NCI-H524 (cell line): ENCODE measurements at places on chromosomes 6 and 20.

GRCh38 chr20:43194137-43194536, 4.4 kb upstream of the PTPRT start:
- peak; percentile 90 for DNase-seq

DNA sequence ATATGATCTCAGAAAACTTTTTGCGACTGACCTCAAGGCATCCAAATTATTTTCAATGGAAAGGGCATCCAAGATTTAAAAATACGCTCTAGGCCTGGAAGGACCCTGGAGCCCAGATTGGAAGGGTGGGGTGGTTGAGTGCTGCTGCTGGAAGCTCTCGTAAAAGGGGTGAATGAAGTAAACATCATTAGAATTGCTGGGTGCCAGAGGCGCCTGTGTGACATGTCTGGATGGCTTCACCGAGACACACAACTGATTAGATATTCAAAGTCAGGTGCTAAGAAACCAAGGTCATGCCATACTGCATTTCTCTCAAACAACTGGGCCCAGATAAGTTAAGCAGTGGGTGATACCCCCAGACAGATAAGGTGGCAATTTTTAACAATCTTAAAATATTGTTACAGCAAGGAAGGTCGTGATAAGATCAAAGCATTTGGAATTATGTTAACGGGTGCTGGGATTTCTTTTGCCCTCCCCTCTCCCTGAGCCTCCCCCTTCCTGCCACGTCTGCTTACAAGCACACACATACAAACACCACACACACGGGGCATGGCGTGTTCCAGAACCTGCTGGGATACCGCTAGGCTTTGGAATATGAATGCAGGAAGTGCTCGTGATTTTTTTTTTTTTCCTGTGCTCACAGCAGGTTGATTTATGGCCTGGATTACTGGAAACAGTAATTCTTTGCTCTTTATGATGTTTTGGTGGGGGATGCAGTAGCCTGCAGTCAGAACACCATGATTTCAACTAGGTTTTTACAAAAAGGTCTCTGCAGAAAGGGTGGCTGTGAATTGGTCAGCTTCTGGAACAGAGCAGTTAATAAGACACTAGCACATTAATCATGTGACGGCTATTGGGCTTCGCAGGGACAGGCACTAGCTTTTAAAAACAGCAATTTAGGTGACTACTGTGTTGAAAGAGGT, 551.2 kb downstream of the QKI start:
- DNase-seq, result no peak

- DNase-seq, result peak; percentile 84
Observed at GRCh38 chr6:158232316-158233213, 64.4 kb downstream of the GTF2H5 start.

DNA sequence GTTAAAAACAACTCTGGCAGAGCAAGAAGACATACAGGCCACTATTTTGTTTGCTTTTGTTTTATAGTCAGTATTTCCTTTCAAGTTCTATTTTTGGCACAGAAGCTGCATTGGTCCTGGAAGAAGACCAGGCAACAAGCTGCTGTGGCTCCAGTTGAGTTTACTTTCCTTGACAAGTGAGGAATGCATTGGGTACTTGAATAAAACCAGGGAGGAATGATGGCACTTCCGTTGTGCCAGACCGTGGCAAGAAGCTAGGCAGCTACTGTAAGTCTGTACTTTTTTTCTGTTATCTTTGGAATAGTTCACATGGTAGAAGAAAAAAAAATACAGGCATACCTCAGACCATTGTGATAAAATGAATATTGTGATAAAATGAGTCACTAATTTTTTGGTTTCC, 66.3 kb downstream of the NCOA3 start:
- DNase-seq, result no peak

DNA sequence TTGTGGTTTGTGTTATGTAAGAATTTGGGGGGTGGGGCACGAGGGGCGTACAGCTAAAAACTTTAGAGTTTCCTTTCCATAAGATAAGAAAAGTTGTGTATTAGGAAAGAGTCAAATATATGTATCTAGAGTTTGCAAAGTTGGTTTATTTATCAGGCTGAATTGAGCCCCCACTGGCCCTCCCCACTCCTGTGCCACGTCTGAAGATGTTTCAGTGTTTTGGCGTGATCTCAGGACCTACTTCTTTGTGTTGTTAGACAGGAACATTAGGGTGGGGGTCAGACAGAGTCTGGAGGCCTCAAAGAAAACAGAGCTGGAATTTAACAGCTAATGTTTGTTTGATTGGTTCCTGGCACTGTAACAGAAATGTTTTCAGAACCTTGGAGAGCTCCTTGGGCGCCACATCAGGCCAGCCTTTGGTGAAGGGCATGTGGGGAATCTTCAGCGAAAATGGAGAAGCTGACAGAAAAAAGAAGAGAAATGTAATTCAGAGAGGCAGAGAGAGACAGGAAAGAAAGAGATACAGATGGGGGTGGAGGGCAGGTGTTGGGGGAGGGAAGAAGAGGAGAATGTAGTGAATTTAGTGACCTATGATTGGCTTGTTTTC, 674 bp downstream of the NRSN1 start:
- no peak for DNase-seq

DNA sequence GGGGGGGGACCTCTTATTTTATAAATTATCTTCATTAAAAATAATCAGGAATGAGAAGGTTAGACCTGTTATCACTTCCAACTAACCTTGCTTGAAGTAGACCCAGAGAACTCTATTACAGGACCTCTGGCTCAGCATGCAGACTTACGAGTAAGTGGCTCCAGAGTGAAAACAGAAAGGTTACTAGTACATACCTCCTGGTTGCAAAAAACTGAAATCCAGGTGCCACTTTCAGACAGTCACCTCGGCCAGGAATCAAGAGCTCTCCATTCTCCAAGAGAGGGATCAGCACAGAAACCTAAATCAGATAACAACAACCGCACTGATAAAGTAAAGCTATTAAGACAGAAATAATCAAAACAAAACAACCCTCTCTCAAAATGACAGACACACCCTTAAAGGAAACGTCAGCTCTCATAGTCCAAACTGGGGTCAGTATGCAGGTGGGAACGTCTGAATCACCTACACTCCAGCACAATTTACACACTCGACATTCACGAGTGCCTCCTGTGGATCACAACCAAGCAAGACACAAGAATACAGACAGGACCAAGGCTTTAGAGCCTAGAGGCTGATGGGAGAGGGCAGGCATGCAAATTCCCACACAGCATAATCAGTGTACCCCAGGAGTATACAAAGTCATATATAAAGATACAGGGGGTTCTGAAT, 31.8 kb downstream of the MDN1 start:
- no peak for DNase-seq

GRCh38 chr6:134398453-134398852, 80.5 kb upstream of the SGK1 start:
- DNase-seq, result no peak

DNA sequence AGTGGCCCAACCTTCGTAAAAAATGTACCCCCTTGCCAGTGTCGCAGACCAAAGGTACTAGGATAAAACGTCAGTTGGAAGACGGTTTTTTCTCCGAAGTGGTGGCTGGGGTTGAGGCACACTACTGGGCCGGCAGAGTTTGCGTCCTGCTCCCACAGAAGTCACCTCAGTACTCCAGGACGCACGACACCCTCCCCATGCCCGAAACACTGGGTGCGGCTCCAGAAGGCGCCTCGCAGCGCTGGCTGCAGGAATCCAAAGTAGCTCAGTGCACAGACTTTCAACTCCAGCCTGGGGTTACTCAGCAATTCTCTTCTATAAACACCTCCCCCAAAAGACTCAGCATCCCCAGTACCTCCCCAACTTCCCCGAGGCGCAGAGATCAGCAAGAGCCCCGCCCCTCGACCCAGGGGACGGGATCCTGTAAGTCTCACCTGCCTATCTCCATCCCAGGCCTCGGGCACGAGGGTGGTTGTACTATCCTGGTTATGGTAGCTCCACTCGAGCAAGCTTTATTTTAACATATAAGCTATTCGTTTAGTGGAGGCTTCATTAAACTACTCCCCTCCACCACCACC, 88.2 kb downstream of the ZFP64 start:
- no peak for DNase-seq

DNA sequence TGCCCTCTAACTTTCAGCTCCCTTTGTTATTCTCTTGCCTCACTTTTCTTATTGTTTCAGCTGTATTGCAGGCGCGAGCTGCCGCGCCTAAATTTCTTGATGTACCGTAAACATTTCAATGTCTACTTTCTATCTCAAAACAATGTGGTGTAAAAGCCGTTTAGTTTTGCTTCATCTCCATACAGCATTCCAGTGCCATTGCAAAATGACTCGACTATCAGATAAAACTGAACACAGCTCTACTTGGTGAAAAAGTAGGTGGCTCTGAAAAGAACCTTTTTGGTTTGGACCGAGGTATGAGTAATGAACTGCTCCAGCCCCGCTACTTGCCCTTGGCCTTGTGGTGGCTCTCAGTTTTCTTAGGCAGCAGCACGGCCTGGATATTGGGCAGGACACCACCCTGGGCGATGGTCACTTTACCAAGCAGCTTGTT, 74.6 kb downstream of the OR2B2 start:
- no peak for DNase-seq

- DNase-seq, result peak; percentile 53
Observed at GRCh38 chr6:33840048-33840926, 36.5 kb upstream of the MLN start.

DNA sequence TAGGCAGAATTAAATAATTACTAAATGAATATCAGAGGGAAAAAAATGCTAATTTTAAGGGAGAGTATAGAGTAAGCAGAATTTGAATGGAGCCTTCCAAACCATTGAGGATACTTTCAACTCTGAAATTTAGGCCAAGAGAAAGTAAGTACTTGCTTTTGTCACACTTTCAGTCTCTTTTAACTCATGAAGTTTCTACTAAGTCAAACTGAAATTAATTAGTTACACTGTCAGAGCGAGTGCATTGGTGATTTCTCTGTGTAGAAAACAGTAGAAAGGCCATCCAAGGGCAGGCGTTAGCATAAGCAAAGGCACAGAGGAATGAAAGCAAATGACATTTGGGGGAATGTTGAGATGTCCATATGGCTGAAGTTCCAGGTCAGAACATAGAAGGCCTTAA, 92.9 kb downstream of the PLEKHG1 start:
- no peak for DNase-seq

- DNase-seq, result no peak
Observed at GRCh38 chr6:12245763-12246718, 44.1 kb upstream of the EDN1 start.

GRCh38 chr6:161188547-161189465, 85.1 kb downstream of the AGPAT4 start:
- no peak for DNase-seq

- no peak for DNase-seq
Observed at GRCh38 chr20:6277661-6278240, 154.9 kb upstream of the FERMT1 start.

DNA sequence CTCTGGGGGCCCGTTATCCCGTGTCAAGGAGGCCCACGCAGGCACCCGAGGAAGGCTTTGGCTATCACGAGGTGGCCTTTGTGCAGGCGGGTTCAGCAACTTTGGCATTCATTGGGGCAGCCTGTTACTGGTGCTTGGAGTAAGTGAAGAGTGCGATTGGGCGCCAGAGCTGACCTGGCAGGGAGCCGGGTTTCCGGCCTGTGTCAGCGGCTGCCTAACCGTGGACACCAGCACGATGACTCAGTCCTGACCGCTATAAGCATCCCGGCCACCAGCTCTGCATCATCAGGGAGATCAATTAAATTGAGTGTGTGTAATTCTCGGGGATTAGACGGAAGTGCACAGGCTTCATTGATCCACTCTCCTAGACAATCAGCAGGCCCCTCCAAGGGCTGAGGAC, 45.9 kb downstream of the CDH4 start:
- no peak for DNase-seq

- DNase-seq, result no peak
Observed at GRCh38 chr6:20565342-20565741, 31.1 kb downstream of the CDKAL1 start.

DNA sequence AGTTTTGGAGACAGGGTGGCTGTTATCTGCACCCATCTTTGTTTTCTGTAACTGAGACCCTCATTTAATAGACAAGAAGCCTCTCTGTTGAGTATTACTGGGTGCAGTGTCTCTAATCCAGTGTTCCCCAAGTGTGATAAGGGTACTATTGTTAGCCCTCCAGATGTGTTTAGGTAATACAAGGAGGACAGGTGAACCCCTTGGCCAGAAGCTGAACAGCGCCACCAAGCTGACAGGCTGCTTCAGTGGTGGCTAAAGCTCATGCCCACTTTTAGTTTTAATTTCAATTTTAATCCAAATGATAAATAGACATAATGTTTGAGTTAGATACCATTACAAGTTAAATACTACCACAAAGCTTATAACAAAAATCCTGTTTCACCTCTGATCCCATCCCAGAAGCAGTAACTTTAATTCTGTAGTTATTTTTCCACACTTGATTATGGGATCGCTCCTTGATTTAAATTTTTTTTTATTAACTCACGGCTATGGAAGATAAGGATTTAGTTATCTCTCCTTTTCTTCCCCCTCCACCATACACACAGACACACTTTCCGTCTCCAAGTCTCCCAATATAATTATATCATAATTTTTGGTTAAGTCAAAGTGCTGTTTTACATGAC, 8.4 kb upstream of the STK35 start:
- DNase-seq, result no peak

GRCh38 chr20:52372169-52372568, 180.6 kb upstream of the ZFP64 start:
- DNase-seq, result no peak

GRCh38 chr20:37348792-37349516, 3.0 kb downstream of the SRC start:
- no peak for DNase-seq

DNA sequence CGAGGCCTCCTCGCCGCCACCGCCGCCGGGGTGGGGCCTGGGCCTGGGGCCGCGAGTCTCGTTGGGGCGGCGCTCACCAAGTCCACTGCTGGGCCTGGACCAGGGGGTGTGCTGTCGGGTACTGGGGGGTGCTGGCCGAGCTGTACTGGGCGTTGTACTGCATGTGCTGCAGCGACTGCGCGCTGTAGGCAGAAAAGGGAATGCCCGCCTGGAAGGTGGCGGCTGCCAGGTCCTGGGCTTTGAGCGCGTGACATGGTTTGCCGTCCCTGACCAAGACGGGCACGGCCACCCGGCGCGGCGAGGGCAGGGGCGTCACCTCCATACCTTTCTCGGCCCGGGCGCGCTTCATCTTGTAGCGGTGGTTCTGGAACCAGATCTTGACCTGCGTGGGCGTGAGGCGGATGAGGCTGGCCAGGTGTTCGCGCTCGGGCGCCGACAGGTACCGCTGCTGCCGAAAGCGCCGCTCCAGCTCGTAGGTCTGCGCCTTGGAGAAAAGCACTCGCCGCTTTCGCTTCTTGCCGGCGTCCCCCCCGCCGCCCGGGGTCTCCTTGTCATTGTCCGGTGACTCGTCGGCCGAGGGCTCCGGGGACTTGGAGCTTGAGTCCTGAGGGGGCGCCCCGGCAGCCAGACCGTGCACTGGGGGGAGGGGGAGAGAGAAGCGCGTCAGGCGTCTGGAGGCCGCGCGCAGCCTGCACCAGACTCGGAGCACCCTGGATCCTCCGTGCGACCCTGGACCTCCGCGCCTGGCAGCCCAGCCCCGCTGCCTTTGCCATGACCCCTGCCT, 1.8 kb downstream of the NKX2-2 start:
- DNase-seq, result no peak

- DNase-seq, result no peak
Observed at GRCh38 chr6:144793744-144794143, 508.6 kb downstream of the UTRN start.
